Immature natural killer cell (primary cell): ENCODE measurements at places on chromosomes 5 and 9. TPM values are rescaled to one million over a fixed set of nuclear protein-coding genes. Genes with fewer than 3 reads are reported as not detected.

The SHOC1 gene
- polyA plus RNA-seq: not detected

The HTR1A gene
- polyA plus RNA-seq: not detected

The CDX1 gene
- not detected for polyA plus RNA-seq

The ARSI gene
- polyA plus RNA-seq: not detected

The FSTL4 gene
- polyA plus RNA-seq: not detected

The NAIF1 gene
- polyA plus RNA-seq: 10.5 TPM

GRCh38 chr5:54524082-54524481 lies 6.5 kb downstream of the SNX18 start:
- no peak overlapping the region for H3K4me3 ChIP-seq
- H3K36me3 ChIP-seq: no peaks in the 10 kb centered on the region
- no peaks in the 10 kb centered on the region for H3K4me1 ChIP-seq
- DNase-seq: no peak
- no peaks in the 10 kb centered on the region for H3K27me3 ChIP-seq

GRCh38 chr5:105961572-105961971 lies 1709.2 kb downstream of the EFNA5 start:
- H3K27me3 ChIP-seq: no peaks in the 10 kb centered on the region
- DNase-seq: no peak
- H3K36me3 ChIP-seq: no peaks in the 10 kb centered on the region
- no peak overlapping the region for H3K27ac ChIP-seq
- H3K4me3 ChIP-seq: no peak overlapping the region

GRCh38 chr5:15515229-15515628 lies 15.2 kb downstream of the FBXL7 start:
- H3K4me3 ChIP-seq: no peak overlapping the region
- H3K27me3 ChIP-seq: no peaks in the 10 kb centered on the region
- H3K27ac ChIP-seq: no peak overlapping the region
- H3K36me3 ChIP-seq: peaks cover 3% of the 10 kb centered on the region
- no peaks in the 10 kb centered on the region for H3K4me1 ChIP-seq

GRCh38 chr9:87238545-87238944 lies 259.1 kb upstream of the DAPK1 start:
- no peaks in the 10 kb centered on the region for H3K36me3 ChIP-seq
- DNase-seq: no peak
- H3K4me3 ChIP-seq: no peak overlapping the region

DNA sequence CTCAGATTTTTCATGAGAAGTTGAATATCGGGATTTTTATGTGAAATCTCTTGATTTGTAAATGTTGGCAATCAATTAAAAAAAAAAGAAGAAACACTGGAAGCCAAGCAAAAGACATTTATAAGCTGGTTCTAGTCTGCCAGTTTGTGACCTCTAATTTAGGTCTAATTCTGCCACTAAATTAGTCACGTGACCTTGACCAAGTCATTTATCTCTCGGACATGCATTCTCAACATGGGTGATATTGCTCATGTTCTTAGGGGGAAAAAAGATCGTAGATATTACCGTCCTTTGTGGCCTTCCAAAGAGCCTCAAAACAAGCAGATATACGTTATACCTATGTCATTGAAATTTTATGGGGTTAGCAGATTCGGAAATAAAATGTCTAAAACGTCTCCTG lies 52.9 kb upstream of the PTPDC1 start:
- H3K4me1 ChIP-seq: peaks cover 25% of the 10 kb centered on the region
- H3K27me3 ChIP-seq: peaks cover 6% of the 10 kb centered on the region
- no peak for DNase-seq
- no peaks in the 10 kb centered on the region for H3K36me3 ChIP-seq
- peak overlapping the region; percentile 100 for H3K4me3 ChIP-seq

DNA sequence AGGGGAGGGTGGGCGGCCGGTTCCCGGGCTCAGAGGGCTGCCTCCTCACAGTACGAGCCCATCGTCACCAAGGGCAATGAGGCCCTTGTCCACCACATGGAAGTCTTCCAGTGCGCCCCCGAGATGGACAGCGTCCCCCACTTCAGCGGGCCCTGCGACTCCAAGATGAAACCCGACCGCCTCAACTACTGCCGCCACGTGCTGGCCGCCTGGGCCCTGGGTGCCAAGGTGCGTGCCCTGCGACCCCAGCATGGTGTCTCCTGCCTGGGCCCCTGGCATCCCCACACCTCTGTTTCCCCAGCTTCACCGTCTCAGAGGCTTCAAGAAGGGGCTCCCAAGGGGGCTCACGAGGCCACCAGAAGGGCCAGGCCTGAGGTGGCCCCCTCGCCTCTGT lies 7.2 kb downstream of the DBH start:
- H3K27ac ChIP-seq: no peak overlapping the region
- DNase-seq: no peak
- H3K4me3 ChIP-seq: no peak overlapping the region
- H3K4me1 ChIP-seq: no peaks in the 10 kb centered on the region
- H3K27me3 ChIP-seq: peaks cover 10% of the 10 kb centered on the region
- no peaks in the 10 kb centered on the region for H3K36me3 ChIP-seq

- DNase-seq: no peak
- H3K27me3 ChIP-seq: peaks cover 2% of the 10 kb centered on the region
- no peak overlapping the region for H3K27ac ChIP-seq
- H3K4me1 ChIP-seq: no peaks in the 10 kb centered on the region
- no peak overlapping the region for H3K4me3 ChIP-seq
These were observed 367.0 kb upstream of the DAP start for GRCh38 chr5:11128021-11128420.

DNA sequence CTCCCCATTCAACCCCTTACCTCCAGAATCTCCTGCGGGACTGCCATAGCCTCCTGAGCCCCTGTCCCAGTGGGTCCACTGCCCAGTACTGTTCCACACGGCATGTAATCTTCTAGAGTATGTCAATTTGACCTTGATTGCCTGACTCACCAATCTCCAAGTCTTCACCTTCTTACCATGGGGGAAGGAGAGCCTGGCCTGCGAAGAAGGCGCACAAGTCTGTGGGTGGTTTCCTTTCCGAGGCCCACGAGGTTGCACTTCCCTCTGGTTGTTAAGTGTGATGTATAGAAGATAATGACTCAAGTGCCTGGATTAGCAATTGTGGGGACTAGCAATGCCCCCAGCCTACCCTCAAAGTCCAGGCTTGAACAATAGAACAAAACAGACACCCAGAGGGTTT lies 8.1 kb upstream of the TENT4A start:
- no peak overlapping the region for H3K27ac ChIP-seq
- H3K4me3 ChIP-seq: no peak overlapping the region
- no peaks in the 10 kb centered on the region for H3K4me1 ChIP-seq
- no peak for DNase-seq
- peaks cover 6% of the 10 kb centered on the region for H3K27me3 ChIP-seq

DNA sequence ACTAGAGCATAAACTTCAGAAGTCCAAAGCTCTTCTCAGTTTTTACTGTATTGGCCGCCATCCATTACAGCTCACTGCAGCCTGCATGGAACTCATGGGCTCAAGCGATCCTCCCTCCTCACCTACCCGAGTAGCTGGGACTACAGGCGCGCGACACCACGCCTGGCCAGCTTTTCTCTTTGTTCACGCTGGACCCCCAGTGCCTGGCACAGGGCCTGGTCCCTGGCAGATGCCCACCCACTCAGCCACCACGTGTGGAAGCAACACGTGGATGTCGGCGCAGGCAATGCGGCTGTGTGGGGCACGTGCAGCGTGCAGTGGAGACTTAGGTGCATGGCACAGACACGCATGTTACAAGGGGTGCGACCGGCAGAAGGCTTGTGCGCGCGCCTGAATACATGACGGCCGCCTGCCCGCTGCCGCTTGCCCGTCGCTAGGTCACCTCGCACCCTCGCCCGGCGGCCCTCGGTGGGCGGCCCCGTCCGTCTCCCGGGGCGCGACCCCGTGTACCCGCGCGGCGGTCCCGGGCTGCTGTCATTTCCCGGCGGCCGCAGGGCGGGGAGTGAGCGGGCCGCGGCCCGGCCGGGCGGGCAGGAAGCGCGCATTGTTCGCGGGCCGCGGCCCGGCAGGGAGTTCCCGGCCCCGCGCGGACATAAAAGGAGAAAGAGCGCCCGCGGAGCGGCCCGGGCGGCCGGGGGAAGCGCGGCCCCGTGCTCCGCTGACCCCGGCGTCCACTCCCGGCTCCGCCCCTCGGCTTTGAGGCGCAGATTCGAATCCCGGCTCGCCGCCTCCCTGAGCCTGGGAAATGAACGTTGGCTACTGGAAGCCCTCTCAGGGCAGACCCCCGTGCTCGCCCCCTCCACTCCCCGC lies 24.1 kb upstream of the PTGS1 start:
- DNase-seq: peak; percentile 19
- H3K27me3 ChIP-seq: peaks cover 4% of the 10 kb centered on the region
- peak overlapping the region; percentile 60 for H3K4me3 ChIP-seq
- no peaks in the 10 kb centered on the region for H3K36me3 ChIP-seq

DNA sequence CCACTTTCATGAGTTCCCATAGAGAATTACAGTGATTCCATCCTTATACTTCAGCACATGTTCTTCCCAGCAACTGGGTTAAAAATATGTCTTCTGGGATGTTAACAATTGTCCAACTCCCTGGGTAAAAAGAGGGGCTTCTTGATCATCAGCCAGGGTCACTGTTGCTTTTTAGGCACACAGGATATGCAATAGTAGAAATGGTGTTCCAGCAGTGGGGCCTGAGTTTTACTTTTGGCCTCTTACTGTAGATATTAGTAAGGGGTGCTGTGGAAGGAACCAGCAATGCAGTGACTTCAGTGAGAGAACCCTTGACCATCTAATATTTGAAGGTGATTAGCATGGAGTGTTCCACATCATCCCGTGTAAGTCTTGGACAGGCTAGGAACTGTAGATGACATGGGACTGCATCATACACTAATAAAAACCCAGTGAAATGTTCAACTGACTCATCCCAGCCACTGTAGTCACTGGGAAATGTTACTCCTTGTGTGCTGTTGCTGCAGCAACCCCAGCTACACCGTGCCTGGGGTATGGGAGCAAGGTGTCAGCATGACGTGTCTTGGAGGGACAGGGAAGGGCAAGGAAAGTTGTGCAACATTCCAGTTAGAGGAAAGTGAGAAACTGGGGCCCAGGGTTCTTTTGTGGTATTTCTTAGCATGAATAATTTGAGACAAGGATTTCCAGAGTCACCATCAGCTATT lies 610.9 kb downstream of the RAB3C start:
- peaks cover under 1% of the 10 kb centered on the region for H3K4me1 ChIP-seq
- H3K36me3 ChIP-seq: no peaks in the 10 kb centered on the region
- no peak overlapping the region for H3K4me3 ChIP-seq
- DNase-seq: no peak

DNA sequence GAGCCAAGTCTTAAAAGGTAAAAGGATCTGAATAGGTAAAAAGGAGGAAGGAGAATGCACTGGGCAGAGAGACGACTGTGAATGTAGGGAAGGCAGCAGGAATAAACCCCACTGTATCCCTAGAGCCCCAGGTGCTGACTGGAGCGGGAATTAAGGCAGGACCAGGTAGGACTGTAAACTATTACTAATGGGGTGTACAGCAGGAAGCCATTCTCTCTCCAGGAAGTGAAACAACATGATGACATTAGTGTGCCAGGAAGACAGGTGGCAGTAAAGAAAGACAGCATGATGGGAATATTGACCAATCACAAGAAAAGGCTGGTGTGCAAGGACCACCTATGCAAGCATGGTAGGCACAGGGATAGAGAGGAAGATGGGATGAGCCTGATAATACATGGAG lies 433.0 kb downstream of the DNAH5 start:
- H3K36me3 ChIP-seq: no peaks in the 10 kb centered on the region
- H3K27me3 ChIP-seq: no peaks in the 10 kb centered on the region
- DNase-seq: no peak
- no peak overlapping the region for H3K27ac ChIP-seq
- no peaks in the 10 kb centered on the region for H3K4me1 ChIP-seq

- H3K4me1 ChIP-seq: peaks cover 36% of the 10 kb centered on the region
- no peak for DNase-seq
- no peaks in the 10 kb centered on the region for H3K27me3 ChIP-seq
- no peak overlapping the region for H3K27ac ChIP-seq
- H3K4me3 ChIP-seq: no peak overlapping the region
These were observed 192.9 kb downstream of the PIK3R1 start for GRCh38 chr5:68408345-68408871.

GRCh38 chr5:81768935-81769452 lies 18.1 kb upstream of the SSBP2 start:
- no peak overlapping the region for H3K27ac ChIP-seq
- DNase-seq: no peak
- H3K4me3 ChIP-seq: no peak overlapping the region
- H3K36me3 ChIP-seq: no peaks in the 10 kb centered on the region

GRCh38 chr5:102049517-102049916 lies 246.6 kb downstream of the SLCO4C1 start:
- no peaks in the 10 kb centered on the region for H3K27me3 ChIP-seq
- H3K4me1 ChIP-seq: no peaks in the 10 kb centered on the region
- no peak overlapping the region for H3K27ac ChIP-seq
- DNase-seq: no peak
- H3K4me3 ChIP-seq: no peak overlapping the region
- no peaks in the 10 kb centered on the region for H3K36me3 ChIP-seq

DNA sequence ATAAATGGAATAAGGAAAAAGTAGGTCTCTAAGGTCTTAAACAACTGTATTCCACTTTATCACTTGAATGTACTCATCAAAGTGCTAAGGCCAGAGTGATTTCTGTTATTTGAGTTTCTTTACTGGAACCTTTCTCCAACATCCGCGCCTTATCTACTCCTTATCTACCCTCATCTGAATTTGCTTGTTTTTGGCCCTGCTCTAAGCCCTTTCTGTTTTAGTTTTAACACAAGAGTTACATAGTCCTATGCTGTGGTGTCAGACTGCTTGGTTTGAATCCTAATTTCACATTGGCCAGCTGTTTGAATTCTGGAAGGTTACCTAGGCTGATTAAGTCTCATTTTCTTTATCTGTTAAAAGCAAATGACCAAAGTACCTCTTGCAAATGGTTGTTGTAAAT lies 128.3 kb downstream of the PCSK5 start:
- H3K27me3 ChIP-seq: peaks cover 2% of the 10 kb centered on the region
- DNase-seq: no peak
- H3K4me1 ChIP-seq: peaks cover 21% of the 10 kb centered on the region
- H3K4me3 ChIP-seq: no peak overlapping the region
- H3K36me3 ChIP-seq: no peaks in the 10 kb centered on the region

DNA sequence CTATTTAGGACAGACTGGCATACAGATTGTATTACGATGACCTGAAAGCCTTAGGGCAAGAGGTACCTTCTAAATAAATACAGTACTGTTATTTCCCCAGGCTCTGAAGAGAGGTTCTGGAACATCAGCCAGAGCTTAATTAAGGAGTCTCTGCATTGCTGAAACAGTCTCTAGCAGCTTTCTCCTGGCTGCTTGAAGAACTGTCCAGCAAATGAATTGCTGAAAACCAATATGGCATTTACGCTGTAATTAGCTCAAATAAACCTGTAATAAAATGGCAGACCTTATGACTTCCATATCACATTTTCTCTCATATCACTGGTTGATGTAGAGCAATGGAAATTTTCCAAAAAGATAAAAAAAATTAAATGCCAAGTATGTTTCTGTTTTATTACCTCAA lies 636.3 kb downstream of the GABRG2 start:
- H3K4me3 ChIP-seq: no peak overlapping the region
- no peaks in the 10 kb centered on the region for H3K27me3 ChIP-seq
- DNase-seq: no peak
- no peak overlapping the region for H3K27ac ChIP-seq
- H3K4me1 ChIP-seq: no peaks in the 10 kb centered on the region

- H3K36me3 ChIP-seq: no peaks in the 10 kb centered on the region
- peaks cover 9% of the 10 kb centered on the region for H3K4me1 ChIP-seq
- H3K27me3 ChIP-seq: peaks cover 2% of the 10 kb centered on the region
These were observed 129.6 kb upstream of the CNTLN start for GRCh38 chr9:17005056-17005823.
